CD14-positive monocyte (primary cell): ENCODE measurements at places on chromosomes 12 and 14. TPM values are rescaled to one million over a fixed set of nuclear protein-coding genes. Genes with fewer than 3 reads are reported as not detected.

DNA sequence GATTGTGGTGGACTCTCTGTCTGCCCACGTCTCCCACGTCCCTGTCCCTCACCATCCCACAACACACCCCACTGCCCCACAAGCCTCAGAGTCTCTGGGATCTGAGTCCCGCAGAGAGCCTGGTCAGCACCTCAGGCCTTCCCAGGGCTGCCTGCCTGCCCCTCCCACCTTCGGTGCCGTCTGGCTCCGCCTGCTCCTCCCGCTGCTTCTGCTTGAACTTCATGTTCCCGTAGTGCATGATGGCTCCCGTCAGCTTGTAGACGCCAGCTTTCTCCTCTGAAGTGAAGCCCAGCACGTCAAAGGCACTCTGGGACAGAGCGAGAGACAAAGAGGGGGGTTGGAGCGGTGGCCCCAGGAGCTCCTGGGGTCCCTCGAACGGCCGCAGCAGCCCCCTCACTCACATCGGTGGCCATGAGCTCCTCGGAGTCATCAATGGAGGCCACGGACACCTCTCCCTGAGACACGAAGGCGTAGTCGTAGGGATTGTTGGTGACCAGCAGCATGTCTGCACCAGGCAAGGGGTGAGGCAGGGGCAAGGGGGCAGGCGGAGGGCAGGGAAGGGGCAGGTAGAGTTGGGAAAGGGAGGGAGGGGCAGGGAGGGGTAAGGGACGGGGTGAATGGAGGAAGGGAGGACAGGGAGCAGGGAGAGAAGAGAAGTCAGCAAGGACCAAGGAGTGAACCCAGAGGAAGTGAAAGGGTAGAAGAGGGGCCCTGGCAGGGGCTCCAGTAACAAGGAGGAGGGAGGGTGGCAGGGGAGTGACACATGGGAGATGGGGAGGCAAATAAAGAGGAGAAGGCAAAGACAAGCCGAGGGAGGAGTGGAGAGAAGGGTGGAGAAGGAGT lies 5.6 kb downstream of the MYH6 start:
- no peak for DNase-seq

DNA sequence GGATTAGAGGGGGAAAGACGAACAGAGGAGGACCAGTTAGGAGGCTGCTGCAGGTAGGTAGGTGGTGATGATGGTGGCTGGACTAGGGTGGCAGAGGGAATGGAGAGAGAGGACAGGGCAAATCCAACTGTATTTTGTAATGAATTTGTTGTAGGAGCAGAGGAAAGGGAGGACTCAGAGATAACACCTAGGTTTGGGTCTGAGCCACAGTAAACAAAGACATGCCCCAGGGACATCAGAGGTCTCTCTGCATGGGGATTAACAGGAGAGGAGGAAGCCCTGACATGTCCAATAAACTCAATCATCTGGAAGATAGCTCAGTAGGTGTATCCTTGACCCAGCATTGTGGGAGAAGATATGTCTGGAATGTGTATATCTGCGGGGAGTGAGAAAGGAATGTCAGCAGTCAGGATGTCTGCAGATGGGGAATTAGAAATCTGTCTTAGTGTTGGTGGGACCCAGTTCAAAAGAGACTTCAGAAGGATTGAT lies 4.7 kb upstream of the SLC48A1 start:
- no peak for DNase-seq

- peak; percentile 71 for DNase-seq
These were observed 3.0 kb upstream of the PLEKHG6 start for GRCh38 chr12:6307529-6307928.

- DNase-seq: no peak
These were observed 255.9 kb upstream of the KITLG start for GRCh38 chr12:88836156-88836555.

The PAH gene
- polyA plus RNA-seq: not detected

The SYCP3 gene
- polyA plus RNA-seq: not detected

The ADCY6 gene
- polyA plus RNA-seq: 0.03 TPM

The TRIM9 gene
- polyA plus RNA-seq: not detected
